HFFc6 (cell line): ENCODE measurements at places on chromosomes 11 and 22. TPM values are rescaled to one million over a fixed set of nuclear protein-coding genes. Genes with fewer than 3 reads are reported as not detected.

GRCh38 chr11:83819931-83820549 lies 533.9 kb upstream of the CCDC90B start:
- peak; percentile 79 for DNase-seq

- no peak for DNase-seq
Measured at GRCh38 chr22:17869285-17870096, 95.2 kb upstream of the BID start.

Gene APOL3
- total RNA-seq: 0.69 to 2.2 TPM (median 1.3 TPM) in 3 replicates

DNA sequence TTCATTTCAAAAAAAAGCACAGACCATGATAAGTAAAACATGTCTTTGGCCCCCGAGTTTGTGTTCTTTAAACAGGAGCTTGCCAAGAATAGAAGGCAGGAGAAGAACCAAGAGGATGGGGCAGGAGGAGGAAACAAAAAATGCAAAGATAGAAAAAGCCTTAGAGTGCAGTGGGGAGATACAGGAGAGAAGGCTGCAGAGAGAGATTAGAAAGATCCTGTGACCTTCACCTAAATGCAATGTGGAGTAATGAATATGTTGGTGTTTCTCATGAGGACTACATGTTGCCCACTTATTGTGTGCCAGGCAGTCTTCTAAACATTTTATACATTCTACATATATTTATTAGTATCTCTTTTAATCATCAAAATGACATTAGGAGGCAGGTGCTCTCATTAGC lies 2.3 kb upstream of the APLNR start:
- DNase-seq: no peak

- DNase-seq: no peak
Measured at GRCh38 chr22:19991645-19992451, 24.8 kb downstream of the ARVCF start.

DNA sequence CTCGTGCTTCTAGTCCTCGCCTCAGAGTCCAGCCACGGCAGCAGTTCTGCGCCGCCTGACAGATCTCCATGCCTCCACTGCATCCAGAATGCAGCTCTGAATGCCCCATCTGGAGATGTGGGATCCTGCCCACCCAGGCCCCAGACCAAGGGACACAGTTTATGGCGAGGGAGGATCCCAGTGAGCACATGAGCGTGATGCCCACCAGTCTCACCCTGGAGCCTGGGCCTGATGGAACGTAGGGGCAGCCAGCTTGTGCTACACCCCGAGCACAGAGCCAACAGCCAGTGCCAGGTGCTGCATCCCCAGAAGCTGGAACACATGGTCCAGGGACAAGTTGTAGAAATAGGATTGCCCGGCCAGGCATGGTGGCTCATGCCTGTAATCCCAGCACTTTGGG lies 10.4 kb downstream of the IGLL1 start:
- no peak for DNase-seq

Gene IGSF9B
- total RNA-seq: 0.09 TPM in 1 of 3 replicates, not detected in the others

GRCh38 chr22:21764038-21764804 lies 28.6 kb upstream of the YPEL1 start:
- no peak for DNase-seq

Gene OR5A1
- not detected in 3 replicates for total RNA-seq

GRCh38 chr11:63369971-63370588 lies 495 bp downstream of the SLC22A9 start:
- no peak for DNase-seq

DNA sequence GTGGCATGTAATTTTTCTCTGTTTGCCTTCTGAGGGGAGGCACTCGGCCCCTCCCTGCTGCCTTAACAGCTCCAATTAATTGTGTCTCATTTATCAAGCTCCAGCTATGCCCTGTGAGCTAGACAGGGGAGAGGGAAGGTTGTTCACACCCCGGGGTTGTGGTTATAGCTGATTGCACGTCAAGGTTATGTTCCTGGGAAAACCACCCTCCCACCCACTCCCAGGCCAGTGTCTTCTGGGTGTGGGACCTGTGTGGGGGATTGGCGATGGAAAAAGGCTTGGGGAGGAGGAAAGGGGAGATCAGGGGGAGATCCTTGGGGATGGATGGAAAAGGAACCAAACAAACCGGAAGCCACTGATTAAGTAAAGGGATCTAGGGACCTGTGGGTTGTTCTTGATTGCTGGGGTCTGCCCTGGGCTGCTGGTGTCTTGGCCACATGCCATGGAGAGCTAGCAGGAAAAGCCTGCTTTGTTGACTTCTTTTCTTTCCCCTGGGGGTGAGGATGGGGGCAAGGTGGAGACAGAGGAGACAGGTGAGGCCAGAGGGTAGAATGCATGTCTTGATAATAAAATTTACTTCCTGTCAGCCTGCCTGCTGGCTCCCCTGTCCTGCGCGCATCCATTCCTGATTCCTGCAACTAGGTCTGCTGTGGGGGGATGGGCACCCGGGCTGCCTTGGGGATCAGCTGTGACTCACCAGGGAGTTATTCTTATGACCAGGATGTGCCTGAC lies 13.5 kb upstream of the SORL1-AS1 start:
- DNase-seq: peak; percentile 93

DNA sequence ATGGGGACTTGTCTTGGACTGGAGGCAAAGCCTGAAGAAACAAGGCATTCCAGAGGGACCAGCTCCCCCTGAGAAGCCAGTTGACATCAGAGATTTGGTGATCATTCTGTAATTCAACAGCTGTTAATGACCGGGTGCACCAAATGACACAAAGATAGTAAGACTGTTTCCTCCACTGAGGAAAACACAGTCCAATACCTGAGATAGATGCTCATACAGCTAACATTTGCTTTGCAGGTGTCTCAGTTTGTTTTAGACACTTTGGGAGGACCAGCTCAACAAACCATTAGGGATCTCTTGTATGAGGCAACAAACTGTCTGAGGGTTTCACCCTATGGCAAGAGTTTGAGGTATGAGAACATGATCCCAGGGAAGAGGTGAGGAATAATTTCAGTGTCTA lies 237.2 kb upstream of the PLET1 start:
- no peak for DNase-seq

DNA sequence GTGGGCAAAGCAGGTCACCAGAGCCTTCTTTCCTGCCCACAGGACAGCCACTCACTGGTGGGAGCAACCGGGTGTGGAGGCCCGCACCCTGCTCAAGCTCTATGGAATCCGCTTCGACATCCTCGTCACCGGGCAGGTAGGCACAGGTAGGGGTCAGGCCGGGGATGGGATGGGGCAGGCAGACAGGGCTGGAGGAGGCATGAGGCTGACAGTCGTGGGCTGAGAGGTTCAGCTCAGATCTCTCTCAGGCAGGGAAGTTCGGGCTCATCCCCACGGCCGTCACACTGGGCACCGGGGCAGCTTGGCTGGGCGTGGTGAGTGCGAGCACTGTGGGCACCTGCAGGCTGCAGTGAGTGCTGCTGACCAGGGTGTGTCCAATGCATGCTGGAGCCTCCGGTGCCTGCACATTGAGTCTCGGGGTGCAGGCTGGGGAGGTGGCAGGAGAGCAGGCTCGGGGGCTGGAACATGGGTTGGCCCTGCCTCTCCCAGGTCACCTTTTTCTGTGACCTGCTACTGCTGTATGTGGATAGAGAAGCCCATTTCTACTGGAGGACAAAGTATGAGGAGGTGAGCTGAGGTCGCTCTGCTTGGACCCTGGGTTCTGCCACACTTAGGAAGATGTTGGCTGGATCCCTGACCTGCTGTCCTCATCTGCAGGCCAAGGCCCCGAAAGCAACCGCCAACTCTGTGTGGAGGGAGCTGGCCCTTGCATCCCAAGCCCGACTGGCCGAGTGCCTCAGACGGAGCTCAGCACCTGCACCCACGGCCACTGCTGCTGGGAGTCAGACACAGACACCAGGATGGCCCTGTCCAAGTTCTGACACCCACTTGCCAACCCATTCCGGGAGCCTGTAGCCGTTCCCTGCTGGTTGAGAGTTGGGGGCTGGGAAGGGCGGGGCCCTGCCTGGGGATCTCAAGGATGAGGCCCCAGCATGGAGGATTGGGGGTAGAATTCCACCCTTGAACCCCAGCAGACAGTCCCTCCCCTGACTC lies 6.3 kb downstream of the SLC7A4 start:
- no peak for DNase-seq

GRCh38 chr11:74057249-74058151 lies 48.6 kb upstream of the UCP3 start:
- peak; percentile 13 for DNase-seq

DNA sequence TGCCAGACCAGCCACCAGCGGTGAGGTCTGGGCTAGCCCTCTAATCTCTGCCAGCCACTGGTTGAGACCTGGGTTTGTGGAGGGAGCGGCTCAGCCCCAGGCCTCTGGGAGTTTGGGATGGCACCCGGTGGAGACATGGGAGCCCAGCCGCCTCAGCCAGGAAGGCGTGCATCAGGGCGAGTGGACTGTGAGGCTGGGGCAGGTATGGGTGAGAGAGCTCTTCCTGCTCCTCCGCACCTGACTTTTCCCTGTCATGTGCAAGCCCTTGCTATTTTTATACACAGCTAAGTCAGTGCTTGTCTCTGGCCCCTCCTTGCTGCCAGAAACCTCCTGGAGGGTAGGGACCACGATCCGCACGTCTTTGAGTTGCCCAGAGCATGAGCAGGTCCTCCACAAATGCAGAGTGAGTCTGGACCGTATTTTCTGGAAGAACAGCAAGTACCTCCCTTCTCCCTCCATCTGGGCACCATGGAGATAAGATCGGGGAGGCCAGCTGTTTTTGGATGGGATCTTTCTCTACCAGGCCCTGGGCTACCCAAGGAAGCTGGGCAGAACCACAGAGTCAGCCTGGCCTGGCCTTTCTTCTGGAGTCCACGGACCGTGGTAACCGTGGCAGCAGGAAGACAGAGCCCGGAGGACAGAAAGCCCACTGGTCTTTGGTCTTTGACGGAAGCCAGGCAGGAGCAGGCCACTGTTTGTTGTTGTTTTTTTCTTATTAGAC lies 53.3 kb downstream of the IGLL1 start:
- DNase-seq: no peak

GRCh38 chr22:42622061-42622710 lies 7.5 kb upstream of the POLDIP3 start:
- no peak for DNase-seq

Gene C1QTNF6
- 3.6 to 4.9 TPM (median 4.3 TPM) in 3 replicates for total RNA-seq

GRCh38 chr11:111426617-111427016 lies 47.5 kb upstream of the POU2AF1 start:
- no peak for DNase-seq

- DNase-seq: no peak
Measured at GRCh38 chr11:69839516-69839915, 20.3 kb upstream of the FGF3 start.
